ENCODE measurements at places on chromosomes 5 and 9.

- ATAC-seq: no peak
Observed at GRCh38 chr5:153636670-153637451, 146.4 kb downstream of the GRIA1 start.

GRCh38 chr9:34651876-34652601, at the start of gene IL11RA:
Gene IL11RA (plus strand): TSS chr9:34652185. CDS start chr9:34655218, 3,033 bp downstream.
- peak; percentile 92 for ATAC-seq

- no peak for ATAC-seq
Observed at GRCh38 chr5:180468732-180469585, 25.2 kb upstream of the CNOT6 start.

DNA sequence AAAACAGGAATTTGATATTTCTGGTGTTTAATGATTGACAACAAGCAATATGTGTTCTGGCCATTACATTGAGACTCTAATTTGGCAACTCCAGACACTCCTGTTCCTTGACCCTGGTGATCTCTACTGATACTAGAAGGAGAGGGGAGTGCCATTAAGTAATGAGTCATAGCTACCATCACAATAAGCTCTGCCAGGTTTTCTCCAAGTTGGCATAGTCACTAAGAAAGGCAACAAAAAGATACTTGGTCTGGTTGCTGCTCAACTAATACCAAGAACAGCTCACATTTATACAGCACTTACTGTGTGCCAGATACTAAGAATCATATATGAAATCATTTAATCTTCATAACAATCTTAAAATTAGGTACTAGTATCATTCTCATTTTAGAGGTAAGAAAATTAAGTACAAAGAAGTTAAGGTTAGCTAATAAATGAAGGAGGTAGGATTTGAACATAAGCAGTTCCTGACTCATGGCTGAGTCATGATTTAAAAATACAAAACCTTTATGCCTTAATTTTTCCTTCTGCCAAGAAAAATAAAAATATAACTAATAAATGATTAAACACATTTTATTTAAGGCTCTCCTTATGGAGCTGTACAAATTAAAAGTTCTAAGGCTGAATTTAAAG, 19.9 kb upstream of the PRXL2C start:
- ATAC-seq: no peak

DNA sequence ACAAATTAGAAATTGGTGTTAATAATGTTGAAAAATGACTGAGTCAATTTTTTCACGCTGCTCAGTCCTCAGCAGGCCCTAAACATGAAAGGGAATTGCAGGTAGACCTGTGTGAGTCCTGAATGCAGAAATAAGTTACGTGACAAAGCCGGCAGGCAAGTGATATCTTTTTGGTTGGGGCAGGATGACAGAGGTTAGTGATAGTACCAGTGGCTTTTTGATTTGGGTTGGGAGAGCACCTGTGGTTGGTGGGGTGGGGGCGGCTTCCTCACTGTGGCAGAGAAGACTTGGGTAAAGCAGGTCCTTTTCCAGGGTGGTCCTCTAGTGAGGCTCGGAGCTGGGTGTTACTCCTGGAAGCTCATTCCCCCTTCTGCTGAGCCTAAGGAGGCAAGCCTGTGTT, 164.7 kb downstream of the TMEM167A start:
- no peak for ATAC-seq

DNA sequence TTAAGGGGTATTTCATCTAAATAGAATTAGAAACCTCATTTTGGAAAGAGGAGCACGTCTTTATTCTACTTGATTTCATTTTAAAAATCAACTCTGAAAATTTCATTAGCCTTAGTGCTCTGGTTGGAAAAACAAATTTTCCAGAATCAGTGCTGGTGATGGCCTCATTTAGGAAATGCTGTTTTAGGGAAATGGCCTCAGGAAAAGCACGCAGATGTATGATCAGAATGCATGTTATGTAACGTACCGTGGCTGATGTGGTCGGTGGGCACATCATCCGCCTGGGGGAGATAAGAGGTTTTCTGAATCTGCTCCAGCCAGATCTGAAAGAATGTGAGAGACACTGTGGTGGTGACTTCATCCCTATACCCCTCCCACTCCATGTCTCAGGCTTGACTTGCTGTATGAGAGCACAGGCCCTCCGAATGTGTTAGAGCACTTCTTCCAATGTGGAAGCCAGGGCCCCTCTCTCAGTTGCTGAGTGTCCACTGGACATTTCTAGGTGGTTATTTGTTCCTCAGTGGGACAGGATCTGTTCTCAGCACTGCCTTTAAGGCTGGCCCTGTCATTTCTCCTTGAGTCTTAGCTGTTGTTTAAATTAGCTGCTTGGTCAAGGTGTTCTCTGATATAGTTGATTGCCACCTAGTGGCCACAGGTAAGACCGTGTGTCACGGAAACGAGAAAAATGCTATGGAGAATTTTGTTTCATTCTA, 96.5 kb downstream of the ARHGAP26 start:
- peak; percentile 24 for ATAC-seq

DNA sequence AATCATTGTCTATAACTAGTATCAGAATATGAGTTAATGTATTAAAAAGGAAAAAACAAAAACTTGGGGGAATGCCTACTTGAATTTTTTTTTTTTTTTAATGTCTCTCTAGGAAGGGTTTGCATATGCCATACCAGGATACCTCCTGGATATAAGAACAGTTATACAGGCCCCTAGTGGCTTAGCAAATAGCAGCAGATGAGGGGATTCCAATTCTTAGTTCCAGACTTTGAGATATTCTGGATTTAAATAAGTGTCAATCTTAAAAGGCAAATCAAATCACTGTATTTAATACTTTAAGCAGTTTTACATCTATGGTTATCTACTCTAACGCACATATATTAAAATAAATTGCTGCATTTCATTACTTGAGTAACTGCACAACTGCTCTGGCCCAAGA, 1055.5 kb upstream of the DMAC1 start:
- ATAC-seq: no peak

GRCh38 chr9:100346836-100347235, 5.9 kb downstream of the TEX10 start:
- peak; percentile 84 for ATAC-seq

DNA sequence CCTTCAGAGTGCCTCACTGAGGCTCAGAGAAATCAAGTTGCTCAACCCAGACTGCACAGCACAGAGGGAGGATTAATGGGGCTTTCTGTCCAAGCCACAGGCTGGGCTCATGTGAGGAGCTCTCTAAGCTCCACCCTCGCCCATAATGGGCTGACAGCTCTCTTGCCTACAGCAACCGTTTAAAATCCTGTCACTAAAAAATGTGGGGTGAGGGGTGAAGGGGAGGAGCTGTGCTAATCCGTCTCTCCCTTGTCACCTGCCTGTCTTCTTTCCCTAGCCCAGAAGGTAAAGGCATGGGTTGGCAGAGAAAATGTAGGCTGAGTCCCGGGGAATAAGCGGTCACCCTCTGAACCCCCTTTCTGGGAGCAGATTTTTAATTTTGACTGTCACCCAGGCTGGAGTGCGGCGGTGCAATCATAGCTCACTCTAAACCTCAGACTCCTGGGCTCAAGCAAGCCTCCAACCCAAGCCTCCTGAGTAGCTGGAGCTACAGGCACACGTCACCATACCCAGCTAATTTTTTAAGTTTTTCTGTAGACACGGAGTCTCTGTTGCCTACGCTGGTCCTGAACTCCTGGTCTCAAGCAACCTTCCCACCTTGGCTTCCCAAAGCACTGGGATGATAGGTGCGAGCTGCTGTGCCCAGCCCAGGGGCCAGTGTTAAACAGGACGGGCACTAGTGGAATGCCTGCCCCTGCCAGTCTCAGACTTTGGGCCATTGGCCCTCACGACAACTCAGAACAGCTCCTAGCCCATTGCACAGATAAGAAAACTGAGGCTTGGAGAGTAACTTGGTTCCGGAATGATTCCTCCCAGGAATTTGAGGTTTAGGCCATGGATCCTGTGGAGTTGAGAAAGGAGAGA, 89.5 kb downstream of the LMX1B start:
- ATAC-seq: no peak

- no peak for ATAC-seq
Observed at GRCh38 chr5:151597749-151598148, 6.6 kb upstream of the FAT2 start.

All from gastroesophageal sphincter (tissue), 4 donors.